ENCODE measurements at places on chromosomes 1 and 21. TPM values are rescaled to one million over a fixed set of nuclear protein-coding genes. Genes with fewer than 3 reads are reported as not detected.
A peak's percentile ranks its signal among the peaks of the same experiment; 100 is the strongest.

The SPRR2E gene
- total RNA-seq, result not detected

The SLFNL1 gene
- 0.07 TPM for total RNA-seq

The ALPL gene
- total RNA-seq, result 117 TPM

The TTLL7 gene
- 6.2 TPM for total RNA-seq

The OR2L2 gene
- not detected for total RNA-seq

The RGS18 gene
- not detected for total RNA-seq

DNA sequence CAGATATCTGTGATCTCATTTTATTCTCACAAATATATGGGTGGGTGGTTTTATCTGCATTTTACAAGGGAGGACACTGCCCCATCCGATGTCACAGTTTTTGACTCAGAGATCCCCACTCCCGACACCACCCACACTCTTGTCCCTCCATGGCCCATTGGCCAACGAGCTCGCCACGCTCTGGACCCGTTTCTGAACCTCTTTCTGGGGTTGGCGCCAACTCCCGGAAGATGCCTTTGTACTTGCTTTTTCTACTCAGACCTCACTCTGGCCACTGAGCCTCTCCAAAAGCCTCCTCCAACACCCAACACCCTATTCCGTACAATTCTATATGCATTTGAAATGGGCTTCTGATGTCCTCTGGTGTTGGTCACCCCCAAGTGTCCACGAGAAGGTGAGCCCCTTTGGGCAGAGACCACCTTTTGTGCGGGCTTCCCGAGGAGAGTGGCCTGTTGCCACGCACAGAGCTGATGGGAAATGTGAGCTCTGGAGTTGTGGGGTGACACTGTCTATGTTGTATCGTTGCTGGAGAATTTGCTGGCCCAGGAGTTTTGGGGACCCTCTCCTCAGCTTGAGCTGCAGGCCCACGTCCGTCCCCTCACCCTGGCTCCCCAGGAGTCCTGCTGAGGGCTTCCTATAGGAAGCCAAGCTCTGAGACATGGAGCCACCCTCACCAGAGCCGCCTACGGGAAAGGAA is 366.9 kb upstream of the VAMP3 start:
- DNase-seq, result peak; percentile 36
- no peaks in the 10 kb centered on the region for H3K27me3 ChIP-seq
- no peaks in the 10 kb centered on the region for H3K36me3 ChIP-seq
- no peak overlapping the region for H3K4me3 ChIP-seq
- no peaks in the 10 kb centered on the region for H3K4me1 ChIP-seq
- H3K27ac ChIP-seq, result no peak overlapping the region

GRCh38 chr1:182054698-182055326 is 6.7 kb downstream of the ZNF648 start:
- H3K27ac ChIP-seq, result no peak overlapping the region
- H3K4me3 ChIP-seq, result no peak overlapping the region
- DNase-seq, result peak; percentile 82
- no peaks in the 10 kb centered on the region for H3K27me3 ChIP-seq

DNA sequence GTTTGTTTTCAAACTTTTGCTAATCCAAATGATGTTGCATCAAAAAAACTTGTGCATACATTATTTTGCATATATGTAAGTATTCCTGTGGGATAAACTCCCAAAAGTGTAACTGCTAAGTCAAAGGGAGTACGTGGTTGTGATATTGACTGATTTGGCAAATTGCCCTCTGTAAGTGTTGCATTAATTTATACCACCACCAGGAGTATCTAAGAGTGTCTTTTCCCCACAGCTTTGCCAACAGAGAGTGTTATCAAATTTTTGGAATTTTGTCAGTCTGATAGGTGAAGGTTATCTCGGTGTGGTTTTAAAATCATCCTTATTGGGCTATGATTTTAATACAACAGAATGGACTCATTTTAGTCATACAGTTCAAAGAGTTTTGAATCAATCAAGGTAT is 30.1 kb upstream of the PARP1 start:
- H3K4me1 ChIP-seq, result no peaks in the 10 kb centered on the region
- H3K4me3 ChIP-seq, result no peak overlapping the region
- H3K36me3 ChIP-seq, result no peaks in the 10 kb centered on the region
- H3K27ac ChIP-seq, result no peak overlapping the region

DNA sequence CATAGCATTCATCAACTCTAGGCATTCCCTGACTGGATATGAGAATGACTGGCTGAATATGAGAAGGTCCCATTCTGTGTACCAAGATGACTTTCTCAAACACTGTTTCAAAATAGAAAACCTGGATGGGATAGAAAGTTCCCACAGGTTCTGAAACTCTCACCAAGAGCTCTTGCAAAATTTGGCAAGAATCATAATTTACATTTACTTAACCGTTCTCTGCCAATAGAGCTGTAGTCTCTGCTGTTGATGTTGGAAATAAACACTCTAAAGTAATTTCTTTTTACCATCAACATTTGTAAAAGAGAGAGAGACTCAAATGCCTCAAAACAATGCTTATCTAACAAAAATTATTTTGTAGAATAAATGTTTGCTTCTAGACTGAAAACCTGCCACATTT is 221.1 kb downstream of the LMO4 start:
- no peaks in the 10 kb centered on the region for H3K27me3 ChIP-seq
- no peak overlapping the region for H3K4me3 ChIP-seq
- no peak for DNase-seq
- H3K27ac ChIP-seq, result no peak overlapping the region
- no peaks in the 10 kb centered on the region for H3K4me1 ChIP-seq

GRCh38 chr1:88890791-88891317 is 513 bp downstream of the GTF2B start:
- H3K4me1 ChIP-seq, result no peaks in the 10 kb centered on the region
- peak overlapping the region; percentile 90 for H3K4me3 ChIP-seq
- H3K36me3 ChIP-seq, result peaks cover 18% of the 10 kb centered on the region
- peak overlapping the region; percentile 88 for H3K27ac ChIP-seq
- peak; percentile 71 for DNase-seq

GRCh38 chr1:72936151-72936740 is 653.9 kb upstream of the NEGR1 start:
- H3K27ac ChIP-seq, result no peak overlapping the region
- H3K4me1 ChIP-seq, result no peaks in the 10 kb centered on the region
- H3K36me3 ChIP-seq, result no peaks in the 10 kb centered on the region
- no peak for DNase-seq
- no peak overlapping the region for H3K4me3 ChIP-seq

- H3K4me1 ChIP-seq, result no peaks in the 10 kb centered on the region
- no peaks in the 10 kb centered on the region for H3K36me3 ChIP-seq
- no peak for DNase-seq
- no peak overlapping the region for H3K4me3 ChIP-seq
- no peak overlapping the region for H3K27ac ChIP-seq
These were observed 349.4 kb upstream of the RUNX1 start for GRCh38 chr21:35398346-35398982.

- H3K4me1 ChIP-seq, result peaks cover 5% of the 10 kb centered on the region
- H3K36me3 ChIP-seq, result no peaks in the 10 kb centered on the region
- peaks cover 28% of the 10 kb centered on the region for H3K27me3 ChIP-seq
- H3K27ac ChIP-seq, result no peak overlapping the region
- no peak for DNase-seq
- H3K4me3 ChIP-seq, result no peak overlapping the region
These were observed 28.7 kb downstream of the LYST start for GRCh38 chr1:235838021-235838420.

DNA sequence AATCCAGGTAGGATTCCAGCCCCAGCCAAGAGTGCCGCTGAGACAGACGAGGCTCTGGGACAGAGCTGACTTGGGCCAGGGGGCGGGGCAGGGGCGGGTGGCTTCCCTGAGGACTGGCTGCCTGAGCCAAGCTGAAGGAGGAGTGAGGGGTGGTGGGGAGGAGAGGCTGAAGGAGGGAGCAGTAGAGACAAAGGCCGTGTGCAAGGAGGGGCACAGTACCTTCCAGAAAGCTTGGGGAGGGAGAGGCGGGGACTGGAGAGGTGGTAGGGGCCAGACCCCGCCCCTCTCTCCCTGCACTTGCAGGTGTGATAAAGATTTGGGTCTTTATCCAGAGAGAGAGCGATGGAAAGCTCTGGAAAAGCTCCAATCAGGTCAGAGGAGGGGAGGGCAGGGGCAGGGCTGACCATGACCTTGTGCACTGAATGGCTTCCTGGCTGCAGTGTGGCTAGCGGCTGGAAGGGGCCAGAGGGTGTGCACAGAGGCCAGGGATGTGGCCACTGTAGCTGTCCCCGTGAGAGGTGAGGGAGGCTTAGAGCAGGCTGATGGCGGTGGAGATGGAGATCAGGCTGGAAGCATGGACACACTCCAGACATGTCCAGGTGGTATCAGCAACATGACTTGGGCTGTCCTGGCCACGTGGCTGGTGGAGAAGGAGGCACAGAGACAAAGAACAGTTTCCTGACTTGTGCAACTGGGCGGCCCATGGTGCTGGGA is 6.7 kb upstream of the EPHA8 start:
- no peak overlapping the region for H3K4me3 ChIP-seq
- no peak overlapping the region for H3K27ac ChIP-seq
- H3K36me3 ChIP-seq, result no peaks in the 10 kb centered on the region
- H3K4me1 ChIP-seq, result no peaks in the 10 kb centered on the region
- DNase-seq, result peak; percentile 93
- H3K27me3 ChIP-seq, result peaks cover 18% of the 10 kb centered on the region

GRCh38 chr21:33662046-33662445 is 19.7 kb downstream of the ITSN1 start:
- no peak for DNase-seq
- no peak overlapping the region for H3K27ac ChIP-seq
- H3K36me3 ChIP-seq, result peaks cover 5% of the 10 kb centered on the region
- H3K4me3 ChIP-seq, result no peak overlapping the region
- peaks cover 6% of the 10 kb centered on the region for H3K4me1 ChIP-seq

- no peaks in the 10 kb centered on the region for H3K27me3 ChIP-seq
- H3K36me3 ChIP-seq, result peaks cover 62% of the 10 kb centered on the region
- H3K27ac ChIP-seq, result no peak overlapping the region
- H3K4me1 ChIP-seq, result no peaks in the 10 kb centered on the region
- no peak overlapping the region for H3K4me3 ChIP-seq
These were observed 33.8 kb downstream of the C21orf91 start for GRCh38 chr21:17785403-17785788.

DNA sequence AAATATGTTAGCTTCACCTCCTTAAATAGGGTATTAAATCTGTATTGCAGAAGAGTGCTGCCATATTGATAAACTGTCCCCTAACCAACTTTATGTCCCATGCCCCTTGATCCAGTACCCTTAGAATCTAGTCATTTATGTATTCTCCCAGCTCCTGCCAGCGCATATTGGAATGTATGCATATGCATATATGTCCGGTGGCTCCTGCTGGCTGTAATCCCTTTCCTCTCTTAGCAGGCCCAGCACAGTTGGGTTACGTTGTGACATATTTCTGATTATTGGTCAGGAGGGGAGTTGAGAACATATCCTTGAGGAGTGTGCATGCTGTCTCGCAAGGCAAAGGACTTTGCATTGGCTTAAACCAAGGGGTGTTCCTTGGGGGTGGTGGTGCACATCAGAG is 29.2 kb upstream of the CREG1 start:
- H3K4me1 ChIP-seq, result no peaks in the 10 kb centered on the region
- no peak for DNase-seq
- no peak overlapping the region for H3K4me3 ChIP-seq
- H3K27me3 ChIP-seq, result no peaks in the 10 kb centered on the region
- no peak overlapping the region for H3K27ac ChIP-seq

DNA sequence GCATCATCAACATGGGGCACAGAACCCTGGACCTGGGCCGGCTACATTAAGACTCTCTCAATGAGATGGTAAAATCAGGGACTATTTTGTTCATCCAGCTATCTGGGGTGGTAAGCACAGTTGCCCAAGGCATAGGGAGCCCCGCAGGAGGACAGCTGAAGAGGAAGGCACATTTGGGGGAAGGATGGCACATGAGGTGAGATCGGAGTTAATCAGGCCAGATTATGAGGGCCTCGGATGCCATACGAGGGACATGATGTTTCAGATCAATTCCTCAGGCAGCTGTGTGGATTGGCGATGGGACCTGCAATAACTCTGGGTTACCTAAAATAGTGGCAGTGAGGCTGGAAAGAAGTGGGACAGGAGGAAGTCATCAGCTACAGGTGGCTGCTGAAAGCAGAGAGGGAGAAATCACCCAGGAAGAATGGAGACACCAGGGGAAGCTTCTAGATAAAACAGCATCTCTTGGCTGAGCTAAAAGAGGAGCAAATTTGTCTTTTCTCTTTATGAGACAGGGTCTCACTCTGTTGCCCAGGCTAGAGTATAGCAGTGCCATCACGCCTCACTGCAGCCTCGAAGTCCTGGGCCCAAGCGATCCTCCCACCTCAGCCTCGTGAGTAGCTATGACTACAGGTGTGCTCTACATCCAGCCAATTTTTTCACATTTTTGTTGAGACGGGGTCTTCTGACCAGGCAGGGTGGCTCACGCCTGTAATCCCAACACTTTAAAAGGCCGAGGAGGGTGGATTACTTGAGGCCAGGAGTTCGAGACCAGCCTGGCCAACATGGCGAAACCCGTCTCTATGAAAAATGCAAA is 21.1 kb downstream of the TOMM20 start:
- DNase-seq, result peak; percentile 52
- no peak overlapping the region for H3K27ac ChIP-seq
- peaks cover 61% of the 10 kb centered on the region for H3K36me3 ChIP-seq
- no peaks in the 10 kb centered on the region for H3K4me1 ChIP-seq

DNA sequence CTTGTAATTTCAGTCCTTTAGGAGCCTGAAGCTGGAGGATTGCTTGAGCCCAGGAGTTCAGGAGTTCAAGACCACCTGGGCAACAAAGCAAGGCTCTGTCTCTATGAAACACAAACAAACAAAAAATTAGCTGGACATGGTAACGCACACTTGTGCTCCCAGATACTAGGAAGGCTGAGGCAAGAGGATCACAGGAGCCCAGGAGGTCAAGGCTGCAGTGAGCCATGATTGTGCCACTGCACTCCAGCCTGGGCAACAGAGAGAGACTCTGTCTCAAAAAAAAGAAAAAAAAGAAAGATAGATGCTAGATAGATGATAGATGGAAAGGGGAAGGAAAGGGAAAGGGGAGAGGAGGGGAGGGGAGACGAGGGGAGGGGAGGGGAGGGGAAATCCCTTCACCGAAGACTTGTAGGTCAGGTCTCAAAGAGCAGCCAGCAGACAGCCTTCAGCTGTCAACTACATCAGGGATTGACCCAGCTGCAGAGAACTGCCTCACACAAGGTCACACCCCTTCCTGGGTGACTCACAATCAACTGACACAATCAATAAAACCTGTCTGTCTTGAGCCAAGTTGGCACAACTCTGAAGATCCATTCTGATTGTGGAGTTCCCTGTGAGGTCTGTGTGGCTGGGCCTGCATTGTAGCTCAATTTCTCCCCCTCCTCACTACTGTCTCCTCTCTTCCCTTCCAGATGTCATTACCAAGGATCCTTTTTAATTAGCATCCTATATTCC is 200.6 kb downstream of the RGS7 start:
- no peak overlapping the region for H3K4me3 ChIP-seq
- no peaks in the 10 kb centered on the region for H3K27me3 ChIP-seq
- DNase-seq, result no peak
- H3K36me3 ChIP-seq, result no peaks in the 10 kb centered on the region
- H3K4me1 ChIP-seq, result no peaks in the 10 kb centered on the region

- peaks cover 14% of the 10 kb centered on the region for H3K4me1 ChIP-seq
- no peaks in the 10 kb centered on the region for H3K36me3 ChIP-seq
- no peaks in the 10 kb centered on the region for H3K27me3 ChIP-seq
- H3K27ac ChIP-seq, result no peak overlapping the region
- DNase-seq, result no peak
- no peak overlapping the region for H3K4me3 ChIP-seq
These were observed 16.8 kb downstream of the IFFO2 start for GRCh38 chr1:18939398-18940302.

GRCh38 chr1:207032528-207033017 is at the start of gene C1orf116:
Gene C1orf116, minus strand, starts transcription at chr1:207032756. Its CDS starts 5,158 bp downstream, at chr1:207027598.
- no peak within 1 kb of the TSS for H3K27ac ChIP-seq
- no peak within 1 kb of the TSS for H3K4me3 ChIP-seq
- peak; percentile 94 for DNase-seq
- peaks cover 22% of the 10 kb centered on the region for H3K4me1 ChIP-seq
- no peaks in the 10 kb centered on the region for H3K36me3 ChIP-seq
- peaks cover 31% of the 10 kb centered on the region for H3K27me3 ChIP-seq
